ENCODE measurements at places on chromosomes 4 and X. TPM values are rescaled to one million over a fixed set of nuclear protein-coding genes. Genes with fewer than 3 reads are reported as not detected.

The ZNF330 gene
- 13.8 TPM for total RNA-seq

The TSPAN6 gene
- total RNA-seq, result 71.5 TPM

The NCAPG gene
- 8.7 TPM for total RNA-seq

The P2RY8 gene
- not detected for total RNA-seq

The ZCCHC18 gene
- total RNA-seq, result not detected

The MAGEA8 gene
- not detected for total RNA-seq

The MUC7 gene
- not detected for total RNA-seq

The NWD2 gene
- under 0.01 TPM for total RNA-seq

The PAK3 gene
- total RNA-seq, result not detected

The GYPB gene
- not detected for total RNA-seq

The PLRG1 gene
- total RNA-seq, result 44.0 TPM

The ARX gene
- total RNA-seq, result not detected

The HMGN5 gene
- 1.6 TPM for total RNA-seq

The SRPX2 gene
- 14.1 TPM for total RNA-seq

The STATH gene
- total RNA-seq, result not detected

The CCSER1 gene
- total RNA-seq, result 26.9 TPM

The TFDP3 gene
- total RNA-seq, result not detected

The FRMPD4 gene
- not detected for total RNA-seq

The ARAP2 gene
- total RNA-seq, result 43.6 TPM

The ZNF630 gene
- total RNA-seq, result 5.5 TPM

The IL3RA gene
- not detected for total RNA-seq

The IL9R gene
- total RNA-seq, result not detected

The MAOA gene
- 50.3 TPM for total RNA-seq

The F8A2 gene
- not detected for total RNA-seq

The HTN3 gene
- not detected for total RNA-seq

The VCX gene
- not detected for total RNA-seq

The ZNF674 gene
- 6.4 TPM for total RNA-seq

The CETN2 gene
- total RNA-seq, result 34.1 TPM

The HSFX3 gene
- total RNA-seq, result not detected

The S100P gene
- total RNA-seq, result 1.2 TPM

The CLDN22 gene
- not detected for total RNA-seq

The MSX1 gene
- total RNA-seq, result 1.1 TPM

The BRS3 gene
- not detected for total RNA-seq

Measured in placental epithelial cell (primary cell).